ENCODE measurements at places on chromosomes 3 and 15.
A peak's percentile ranks its signal among the peaks of the same experiment; 100 is the strongest.

DNA sequence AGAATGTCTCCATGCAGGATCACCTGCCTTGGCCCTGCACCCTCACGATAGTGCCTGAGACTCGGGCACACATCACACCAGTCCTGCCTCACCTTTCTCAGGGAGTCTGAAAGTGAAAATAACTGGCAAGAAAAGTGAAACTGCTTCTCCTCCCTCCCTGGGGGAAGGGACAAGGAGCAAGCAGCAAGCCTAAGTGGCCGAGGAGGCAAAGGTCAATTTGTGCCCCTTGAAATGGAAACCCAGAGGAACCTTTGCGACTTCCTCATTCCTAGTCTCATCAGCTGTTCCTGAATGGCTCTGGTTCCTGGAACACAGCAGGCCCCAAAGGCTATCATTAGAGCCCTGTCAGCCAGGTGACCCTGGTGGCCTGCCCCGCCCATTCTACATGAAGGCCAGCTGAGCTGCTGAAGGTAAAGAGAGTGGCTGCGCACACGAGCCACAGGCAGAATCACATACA lies 28.0 kb upstream of the SLCO2A1 start:
- no peak for DNase-seq

- no peak for DNase-seq
Measured at GRCh38 chr15:75648156-75649000, 666 bp downstream of the SNX33 start.

GRCh38 chr15:89132611-89133507 lies 44.6 kb downstream of the ABHD2 start:
- no peak for DNase-seq

GRCh38 chr3:12922306-12922705 lies 80.9 kb upstream of the RPL32 start:
- DNase-seq: no peak

GRCh38 chr3:69821133-69821532 lies 81.9 kb downstream of the MITF start:
- DNase-seq: no peak

GRCh38 chr3:153219146-153219545 lies 57.1 kb downstream of the RAP2B start:
- no peak for DNase-seq

- no peak for DNase-seq
Measured at GRCh38 chr3:74663178-74663577, 48.7 kb upstream of the CNTN3 start.

DNA sequence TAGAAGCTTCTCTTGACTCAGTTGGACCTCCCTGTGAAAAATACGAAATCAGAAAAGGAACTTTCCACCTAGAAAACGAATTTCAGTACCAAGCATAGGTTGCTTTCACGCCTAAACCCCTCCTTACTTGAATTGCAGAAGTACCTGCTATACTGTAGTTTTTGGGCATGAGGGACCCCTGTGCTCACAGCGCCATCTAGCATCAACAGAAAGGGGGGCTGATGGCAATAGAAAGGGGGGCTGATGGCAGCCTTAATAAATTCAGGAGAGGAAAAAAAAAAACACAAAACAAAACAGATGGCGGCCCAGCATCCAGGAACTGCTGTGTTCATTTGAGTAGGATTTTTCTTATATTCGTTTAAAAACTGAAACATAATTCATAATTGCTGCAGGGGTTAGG lies 96.7 kb downstream of the NPAP1 start:
- no peak for DNase-seq

DNA sequence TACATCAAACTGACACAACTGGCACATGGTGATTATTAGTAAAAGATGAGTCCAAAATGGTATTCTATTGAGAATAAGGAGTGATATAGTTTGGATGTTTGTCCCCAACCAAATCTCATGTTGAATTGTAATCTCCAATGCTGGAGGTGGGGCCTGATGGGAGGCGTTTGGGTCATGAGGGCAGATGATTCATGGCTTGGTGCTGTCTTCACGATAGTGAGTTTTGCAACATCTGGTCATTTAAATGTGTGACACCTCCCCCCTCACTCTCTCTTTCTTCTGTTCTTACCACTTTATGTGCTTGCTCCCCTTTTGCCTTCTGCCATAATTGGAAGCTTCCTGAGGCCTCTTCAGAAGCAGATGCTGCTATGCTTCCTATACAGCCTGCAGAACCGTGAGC lies 90.6 kb downstream of the RSL24D1 start:
- DNase-seq: no peak

DNA sequence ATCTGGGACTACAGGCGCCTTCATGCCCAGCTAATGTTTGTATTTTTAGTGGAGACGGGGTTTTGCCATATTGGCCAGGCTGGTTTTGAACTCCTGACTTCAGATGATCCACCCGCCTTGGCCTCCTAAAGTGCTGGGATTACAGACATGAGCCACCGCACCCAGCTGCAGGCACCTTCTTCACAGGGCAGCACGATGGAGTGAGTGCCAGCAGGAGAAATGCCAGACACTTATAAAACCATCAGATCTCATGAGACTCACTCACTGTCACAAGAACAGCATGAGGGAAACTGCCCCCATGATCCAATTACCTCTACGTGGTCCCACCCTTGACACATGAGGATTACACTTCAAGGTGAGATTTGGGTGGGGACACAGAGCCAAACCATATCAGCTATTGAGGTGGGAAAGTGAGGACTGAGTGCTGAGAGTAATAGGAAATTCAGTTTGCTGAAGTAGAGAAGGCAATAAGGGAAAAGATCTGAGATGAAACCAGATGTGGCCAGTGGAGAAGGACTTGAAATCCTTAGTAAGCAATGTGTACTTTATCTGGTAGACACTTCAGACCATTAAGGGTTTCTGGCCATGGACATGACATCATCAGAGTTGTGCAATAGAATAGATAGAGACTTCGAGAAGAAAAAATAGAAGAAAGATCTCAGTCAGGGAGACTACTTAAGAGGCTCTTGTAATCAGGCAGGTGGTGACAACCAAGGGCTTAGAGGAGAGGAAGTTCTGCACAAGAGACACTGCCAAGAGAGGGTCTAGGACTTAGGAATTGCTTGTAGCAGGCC lies 18.1 kb upstream of the ATP13A5 start:
- no peak for DNase-seq

DNA sequence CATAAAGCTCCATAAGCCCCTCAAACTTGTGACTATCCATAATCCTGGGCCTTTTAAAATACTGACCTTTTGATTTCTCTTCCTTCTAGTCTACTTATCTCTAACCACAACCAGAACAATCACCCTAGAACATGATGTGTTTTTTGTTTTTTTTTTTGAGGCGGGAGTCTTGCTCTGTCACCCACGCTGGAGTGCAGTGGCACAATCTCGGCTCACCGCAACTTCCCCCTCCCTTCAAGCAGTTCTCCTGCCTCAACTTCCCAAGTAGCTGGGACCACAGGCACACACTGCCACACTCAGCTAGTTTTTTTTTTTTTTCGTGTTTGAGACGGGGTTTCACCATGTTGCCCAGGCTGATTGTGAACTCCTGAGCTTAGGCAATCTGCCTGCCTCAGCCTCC lies 25.1 kb downstream of the VPS39 start:
- DNase-seq: no peak

GRCh38 chr3:29694783-29695182 lies 413.9 kb downstream of the RBMS3 start:
- peak; percentile 76 for DNase-seq

DNA sequence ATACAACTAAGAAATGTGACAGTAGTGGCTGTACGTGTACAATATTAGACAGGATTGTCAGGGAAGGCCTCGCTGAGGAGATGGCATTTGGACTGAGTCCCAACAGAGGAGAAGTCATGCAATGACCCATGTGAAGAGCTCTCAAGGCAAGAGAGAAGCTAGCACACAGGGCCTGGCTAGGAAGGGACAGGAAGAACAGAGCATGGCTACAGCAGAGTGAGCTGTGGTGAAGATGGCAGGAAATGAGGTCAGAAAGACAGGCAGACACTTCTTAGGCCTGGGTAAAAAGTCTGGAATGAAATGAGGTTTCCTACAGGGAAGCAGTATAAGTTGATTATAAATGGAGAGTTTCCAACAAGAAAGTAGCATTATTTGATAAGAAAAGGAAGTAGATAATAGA lies 33.2 kb upstream of the LEKR1 start:
- DNase-seq: no peak

- DNase-seq: peak; percentile 31
Measured at GRCh38 chr3:196740481-196741248, 1.0 kb downstream of the PAK2 start.

- no peak for DNase-seq
Measured at GRCh38 chr3:161264852-161265251, 43.7 kb downstream of the NMD3 start.

DNA sequence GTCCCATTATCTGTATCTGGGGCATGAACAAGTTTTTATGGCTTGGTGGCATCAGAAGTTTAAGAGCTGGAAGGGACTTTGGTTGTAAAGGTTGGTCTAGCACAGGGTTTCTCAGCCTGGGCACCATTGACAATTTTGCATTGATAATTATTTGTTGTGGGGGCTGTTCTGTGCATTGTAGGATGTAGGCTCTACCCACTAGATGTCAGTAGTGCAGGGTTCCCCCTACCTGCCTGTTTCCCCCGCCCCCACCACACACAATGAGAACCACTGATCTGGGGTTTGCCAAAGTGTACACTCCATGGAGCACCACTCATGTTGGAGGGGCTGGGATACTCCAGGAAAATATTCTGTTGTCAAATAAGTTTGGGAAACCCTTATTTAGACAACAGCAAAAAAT lies 42.7 kb downstream of the PLCL2 start:
- no peak for DNase-seq

DNA sequence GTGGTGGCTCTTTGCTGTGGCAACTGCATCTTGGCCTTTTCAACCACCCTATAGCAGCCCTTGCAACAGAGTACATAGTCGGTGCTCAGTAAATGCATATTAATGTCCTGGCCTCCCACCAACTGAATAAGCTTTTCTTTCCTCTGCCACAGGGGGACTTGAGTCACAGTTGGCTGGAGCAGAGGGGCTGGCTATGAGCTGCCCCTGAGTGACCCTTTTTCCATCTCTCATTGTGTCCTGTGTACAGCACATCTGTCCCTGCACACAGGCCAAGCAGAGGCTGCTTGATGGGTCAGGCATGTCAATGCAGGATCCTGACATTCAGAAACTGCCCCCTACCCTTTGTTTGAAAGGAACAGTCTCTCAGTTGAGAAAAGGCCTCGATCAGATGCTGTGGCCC lies 22.4 kb downstream of the SPSB4 start:
- no peak for DNase-seq

DNA sequence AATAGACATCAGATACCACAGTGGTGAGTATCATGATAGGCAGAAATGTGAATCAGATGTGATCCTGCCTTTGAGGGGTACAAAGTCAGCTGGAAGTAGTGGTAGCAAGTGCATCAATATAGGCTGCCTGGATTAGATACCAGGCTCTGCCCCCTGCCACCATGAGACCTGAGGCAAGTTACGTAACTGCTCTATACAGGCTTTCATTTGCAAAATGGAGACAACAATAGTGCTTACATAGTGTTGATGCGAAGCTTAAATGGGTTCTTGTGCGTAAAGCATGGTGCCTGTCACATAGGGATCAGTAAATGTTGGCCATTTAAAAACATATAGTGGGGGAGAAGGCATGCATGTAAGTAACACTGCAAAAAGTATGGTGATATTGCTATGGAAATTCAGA lies 158.0 kb downstream of the RYR3 start:
- no peak for DNase-seq

DNA sequence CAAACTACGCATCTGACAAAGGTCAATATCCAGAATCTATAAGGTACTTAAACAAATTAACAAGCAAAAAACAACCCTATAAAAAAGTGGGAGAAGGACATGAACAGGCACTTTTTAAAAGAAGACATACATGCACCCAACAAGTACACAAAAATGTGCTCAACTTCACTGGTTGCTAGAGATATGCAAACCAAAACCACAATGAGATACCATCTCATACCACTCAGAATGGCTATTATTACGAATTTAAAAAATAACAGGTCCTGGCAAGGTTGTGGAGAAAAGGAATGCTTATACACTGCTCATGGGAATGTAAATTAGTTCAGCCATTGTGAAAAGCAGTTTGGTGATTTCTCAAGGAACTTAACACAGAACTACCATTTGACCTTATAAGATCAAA lies 175.6 kb upstream of the MLF1 start:
- DNase-seq: no peak

- DNase-seq: no peak
Measured at GRCh38 chr3:129534428-129535027, 6.1 kb downstream of the RHO start.

- no peak for DNase-seq
Measured at GRCh38 chr15:83194528-83194927, 13.1 kb downstream of the HDGFL3 start.

DNA sequence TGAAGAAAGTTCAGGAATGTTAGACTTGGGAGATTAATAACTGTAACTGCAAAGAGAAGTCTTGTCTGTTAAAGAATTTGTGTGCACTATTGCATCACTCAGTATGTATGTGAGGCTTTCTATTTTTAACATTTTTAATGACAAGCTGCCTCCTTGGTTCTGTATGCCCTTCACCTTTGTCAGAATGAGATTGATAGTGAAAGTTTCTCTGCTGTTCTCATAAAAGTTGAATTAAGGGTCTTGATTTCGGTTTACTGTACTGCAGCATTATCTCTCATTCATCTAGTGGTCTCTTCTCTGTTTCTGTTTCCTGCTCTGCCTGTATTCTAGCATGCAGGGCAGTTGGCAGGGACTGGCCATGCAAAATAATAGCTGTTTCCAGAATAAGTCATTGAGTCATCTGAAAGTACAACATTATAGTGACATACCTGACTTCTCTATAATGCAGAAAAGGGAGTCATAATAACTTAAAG lies 454.9 kb downstream of the IL5RA start:
- DNase-seq: no peak

DNA sequence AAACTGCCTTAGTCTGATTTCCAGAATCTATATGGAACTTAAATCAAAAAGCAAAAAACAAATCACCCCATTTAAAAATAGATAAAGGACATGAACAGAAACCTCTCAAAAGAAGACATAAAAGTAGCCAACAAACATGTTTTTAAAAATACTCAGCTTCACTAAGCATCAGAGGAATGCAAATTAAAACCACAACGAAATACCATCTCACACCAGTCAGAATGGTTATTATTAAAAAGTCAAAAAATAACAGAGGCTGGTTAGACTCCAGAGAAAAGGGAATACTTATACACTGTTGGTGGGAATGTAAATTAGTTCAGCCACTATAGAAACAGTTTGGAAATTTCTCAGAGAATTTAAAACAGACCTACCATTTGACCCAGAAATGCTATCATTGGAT lies 367.9 kb downstream of the ZIC4 start:
- no peak for DNase-seq

DNA sequence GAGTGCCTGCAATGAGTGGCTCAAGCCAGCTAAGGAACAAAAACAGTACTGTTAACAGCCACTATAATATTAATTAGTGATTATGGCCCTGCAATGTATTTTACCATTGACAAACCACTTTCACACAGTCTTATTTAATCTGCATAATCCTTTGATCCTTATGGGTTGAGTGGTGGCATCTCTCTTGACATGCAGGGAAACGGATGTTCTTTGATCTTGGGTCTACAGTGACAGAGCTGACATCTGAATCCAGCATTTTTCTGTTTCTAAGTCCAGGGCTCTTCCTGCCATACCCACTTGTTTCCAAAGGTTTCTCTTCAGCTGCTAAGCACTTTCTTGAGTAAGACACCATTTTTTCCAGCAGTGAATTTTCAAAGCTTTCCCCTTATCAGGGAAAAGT lies 277.7 kb upstream of the ROPN1 start:
- no peak for DNase-seq
